ENCODE measurements at places on chromosomes 6 and 20.

- DNase-seq, result no peak
These were observed 53.5 kb downstream of the HCRTR2 start for GRCh38 chr6:55227862-55228261.

DNA sequence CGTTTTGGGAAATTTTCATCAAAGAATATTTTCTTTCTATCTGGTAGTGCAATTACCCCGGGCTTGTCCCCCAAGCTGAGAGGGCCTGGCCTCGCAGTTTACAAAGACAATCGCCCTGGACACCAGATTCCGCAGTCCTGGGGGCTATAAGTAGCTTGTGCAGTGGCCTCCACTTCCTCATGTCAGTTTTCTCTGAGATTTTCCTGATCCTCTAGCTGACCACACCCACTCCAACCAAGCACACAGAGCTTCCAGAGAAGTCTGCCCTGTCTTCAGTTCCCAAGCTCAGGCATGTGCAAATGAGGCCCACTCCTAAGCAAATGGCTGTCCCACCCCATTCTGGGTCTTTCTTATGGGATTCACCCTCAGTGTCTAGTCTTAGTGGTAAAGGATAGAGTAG is 245.3 kb downstream of the MAFB start:
- no peak for DNase-seq

DNA sequence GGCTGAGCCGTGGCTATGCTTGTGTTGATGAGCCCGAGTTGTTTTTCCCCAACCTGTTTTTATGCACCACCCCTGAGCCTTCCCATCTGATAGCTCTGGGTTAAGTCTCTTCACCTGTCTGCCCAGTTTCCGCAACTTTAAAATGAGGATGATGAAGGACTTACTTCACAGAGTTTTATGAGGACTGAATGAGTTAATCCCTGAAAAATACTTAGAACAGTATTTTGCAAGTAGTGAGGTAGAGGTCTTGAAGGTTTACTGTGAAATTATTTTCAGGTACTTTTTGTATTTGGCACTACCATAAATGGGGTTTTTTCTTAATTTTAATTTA is 3.2 kb downstream of the MTG2 start:
- DNase-seq, result no peak

DNA sequence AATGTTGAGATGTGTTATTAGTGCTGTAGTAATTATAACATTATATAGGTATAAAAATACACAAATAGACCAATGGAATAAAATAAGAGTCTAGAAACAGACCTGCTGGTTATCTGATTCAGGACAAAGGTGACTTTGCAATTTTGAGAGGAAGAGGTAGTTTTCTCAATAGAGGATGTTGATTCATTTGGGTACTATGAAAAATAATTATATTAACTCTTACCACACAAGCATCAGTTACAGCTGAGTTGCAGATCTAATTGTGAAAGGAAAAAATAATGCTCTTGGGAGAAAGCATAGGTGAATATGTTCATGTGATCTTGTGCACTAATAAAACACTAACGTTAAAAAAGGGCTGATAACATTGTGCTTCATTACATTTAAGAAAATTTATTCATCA is 103.0 kb downstream of the BCKDHB start:
- DNase-seq, result no peak

GRCh38 chr6:107603006-107603370 is 113.1 kb downstream of the SOBP start:
- no peak for DNase-seq

DNA sequence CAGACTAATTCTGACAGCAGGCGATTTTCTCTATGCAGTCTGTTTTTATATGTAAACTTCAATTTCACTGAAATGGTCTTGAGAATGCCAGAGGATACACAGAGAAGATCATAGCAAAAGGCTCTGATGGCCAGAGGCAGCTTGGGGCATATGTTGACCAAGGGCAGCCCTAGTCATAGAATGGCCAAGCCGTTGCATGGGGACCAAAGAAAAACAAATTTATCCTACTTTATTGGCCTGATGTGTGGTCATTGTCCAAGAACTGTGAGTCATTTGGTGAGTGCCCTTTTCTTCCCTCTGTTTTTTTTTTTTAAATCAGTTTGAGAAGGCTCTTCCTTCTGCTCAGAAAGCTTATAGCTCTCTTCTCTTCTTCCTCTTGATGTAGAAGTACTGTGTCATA is 5.8 kb downstream of the HDGFL1 start:
- no peak for DNase-seq

DNA sequence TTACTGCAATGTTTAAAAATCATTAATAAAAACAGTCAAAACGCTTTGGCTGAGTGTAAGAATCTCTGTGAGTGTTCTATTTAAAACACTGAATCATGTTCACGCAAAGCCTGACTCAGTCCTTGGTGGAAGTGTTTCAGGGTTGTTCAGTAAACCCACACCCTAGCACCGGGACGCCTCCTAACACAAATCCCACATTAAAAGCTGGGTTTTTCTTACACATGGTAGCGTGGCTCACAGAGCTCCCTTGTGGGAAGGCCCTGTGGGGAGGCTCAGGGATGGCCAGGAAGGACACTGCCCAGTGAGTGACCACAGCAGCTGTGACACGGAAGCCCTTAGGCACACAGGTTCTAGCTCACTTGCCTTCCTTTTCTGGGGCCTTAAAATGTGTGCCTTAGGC is 80.2 kb downstream of the GMPR start:
- DNase-seq, result no peak

GRCh38 chr20:51738877-51739447 is 29.2 kb downstream of the ATP9A start:
- DNase-seq, result no peak
